ENCODE measurements at places on chromosomes 1 and 21. TPM values are rescaled to one million over a fixed set of nuclear protein-coding genes. Genes with fewer than 3 reads are reported as not detected.

Gene NUP210L
- total RNA-seq, result 0.06 TPM

GRCh38 chr1:209751627-209752231 lies 4.1 kb upstream of the TRAF3IP3 start:
- no peak for DNase-seq

DNA sequence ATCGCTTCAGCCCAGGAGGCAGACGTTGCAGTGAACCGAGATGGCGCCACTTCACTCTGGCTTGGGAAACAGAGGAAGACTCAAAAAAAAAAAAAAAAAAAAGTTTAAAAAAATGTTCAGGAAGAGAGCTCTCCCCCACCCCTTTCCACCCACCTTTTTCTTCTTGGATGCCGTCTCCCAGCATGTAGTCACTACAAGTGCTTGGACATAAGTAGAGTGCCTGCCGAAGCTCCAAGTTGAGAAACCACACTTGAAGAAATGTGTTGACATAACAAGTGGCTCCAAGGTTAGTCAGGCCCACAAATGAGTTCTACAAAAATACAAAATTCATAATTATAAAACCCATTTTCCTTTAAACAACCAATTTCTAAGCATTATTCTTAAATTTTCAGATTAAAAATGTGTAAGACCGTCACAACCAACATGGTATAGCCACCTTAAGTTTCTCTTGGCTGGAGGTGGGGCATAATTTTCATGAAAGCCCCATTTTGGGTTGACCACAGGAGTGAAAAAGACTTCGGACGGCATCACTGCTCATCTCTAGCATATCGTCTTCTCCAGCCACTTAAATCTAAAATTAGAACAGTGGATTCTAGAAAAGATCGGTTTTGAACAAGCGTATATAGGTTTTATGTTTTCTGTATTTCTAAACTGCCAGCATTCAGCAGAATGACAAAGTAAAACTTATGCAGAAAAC lies 26.4 kb downstream of the USP48 start:
- no peak for DNase-seq

DNA sequence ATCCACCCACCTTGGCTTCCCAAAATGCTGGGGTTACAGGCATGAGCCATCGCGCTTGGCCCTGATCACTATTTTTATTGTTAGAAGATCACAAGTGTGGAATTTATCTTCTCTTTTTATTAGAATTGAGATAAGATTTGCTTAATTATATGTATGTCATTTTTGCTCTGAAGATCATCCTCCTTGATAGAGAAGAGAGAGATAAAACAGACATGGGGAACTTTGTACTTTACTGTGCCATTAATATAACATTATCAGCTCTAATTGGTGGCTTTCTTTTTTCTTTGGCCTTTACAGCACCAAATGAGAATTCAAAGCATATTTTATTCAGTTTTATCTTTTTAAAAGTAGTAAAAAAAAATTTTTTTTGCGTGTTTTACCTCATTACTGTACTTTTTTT lies 46.8 kb downstream of the SCP2 start:
- DNase-seq, result no peak

GRCh38 chr1:37477198-37477931 lies 3.0 kb downstream of the ZC3H12A start:
- DNase-seq, result peak; percentile 79
